ENCODE measurements at places on chromosomes 2 and 18. TPM values are rescaled to one million over a fixed set of nuclear protein-coding genes. Genes with fewer than 3 reads are reported as not detected.

DNA sequence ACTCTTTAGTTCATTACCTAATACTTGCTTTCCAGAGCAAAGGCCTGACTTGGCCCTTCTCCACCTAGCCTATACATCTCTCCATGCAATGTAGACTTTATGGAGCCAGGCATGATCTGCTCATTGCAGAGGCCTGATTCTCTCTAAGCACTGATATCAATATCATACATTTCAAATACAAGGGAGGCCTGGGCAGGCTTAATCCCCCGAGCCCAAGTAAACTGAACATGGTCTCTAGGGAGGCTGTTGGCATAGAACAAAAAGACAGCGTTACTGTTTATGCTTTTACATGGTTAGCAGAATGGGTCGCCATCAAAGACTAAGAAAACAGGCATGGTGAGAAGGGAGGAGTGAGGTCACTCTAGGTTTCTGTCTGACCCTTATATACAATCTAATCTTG, 695.1 kb downstream of the ZEB2 start:
- no peak for DNase-seq

GRCh38 chr18:50002781-50003180, 189.4 kb upstream of the ACAA2 start:
- no peak for DNase-seq

DNA sequence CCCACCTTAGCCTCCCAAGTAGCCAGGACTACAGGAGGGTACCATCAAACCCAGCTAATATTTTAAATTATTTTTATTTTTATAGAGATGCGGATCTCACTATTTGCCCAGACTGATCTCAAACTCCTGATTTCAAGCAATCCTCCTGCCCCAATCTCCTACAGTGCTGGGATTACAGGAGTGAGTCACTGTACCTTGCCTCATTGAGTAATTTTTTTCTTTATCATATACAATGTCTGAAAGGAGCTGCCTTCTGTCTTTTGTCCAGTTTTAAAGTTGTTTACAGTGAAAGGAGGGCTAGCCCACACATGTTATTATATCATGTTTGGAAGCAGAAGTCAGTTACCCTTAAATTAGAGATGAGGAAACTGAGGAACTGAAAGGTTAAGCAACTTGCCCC, 32.5 kb downstream of the PRKRA start:
- DNase-seq: no peak

- peak; percentile 91 for DNase-seq
Observed at GRCh38 chr2:26764078-26764887, at the start of gene SLC35F6. Gene SLC35F6, plus strand, starts transcription at chr2:26764284. Its CDS starts 66 bp downstream, at chr2:26764350.

Gene KYNU
- not detected for total RNA-seq

Gene AMER3
- not detected for total RNA-seq

DNA sequence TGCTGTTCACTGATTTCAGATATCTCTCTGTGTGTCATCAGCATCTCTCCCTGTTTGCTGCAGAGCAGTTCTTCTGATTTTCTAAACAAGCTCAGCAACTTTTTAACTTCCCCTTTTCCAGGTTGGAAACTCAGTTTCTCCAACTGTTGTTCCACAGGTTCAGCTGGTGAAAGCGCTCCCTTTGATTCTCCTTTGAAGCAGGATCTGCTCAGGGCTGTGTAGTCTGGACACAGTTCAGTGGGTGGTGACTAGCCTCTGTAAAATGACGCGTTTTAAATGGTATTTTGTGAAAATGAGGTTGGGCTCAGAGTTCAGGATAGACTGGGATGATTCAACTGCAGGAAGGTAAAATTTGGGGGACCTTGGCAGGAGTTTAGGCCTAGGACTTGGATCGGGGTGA, 106.3 kb downstream of the TRIM43 start:
- DNase-seq: no peak

DNA sequence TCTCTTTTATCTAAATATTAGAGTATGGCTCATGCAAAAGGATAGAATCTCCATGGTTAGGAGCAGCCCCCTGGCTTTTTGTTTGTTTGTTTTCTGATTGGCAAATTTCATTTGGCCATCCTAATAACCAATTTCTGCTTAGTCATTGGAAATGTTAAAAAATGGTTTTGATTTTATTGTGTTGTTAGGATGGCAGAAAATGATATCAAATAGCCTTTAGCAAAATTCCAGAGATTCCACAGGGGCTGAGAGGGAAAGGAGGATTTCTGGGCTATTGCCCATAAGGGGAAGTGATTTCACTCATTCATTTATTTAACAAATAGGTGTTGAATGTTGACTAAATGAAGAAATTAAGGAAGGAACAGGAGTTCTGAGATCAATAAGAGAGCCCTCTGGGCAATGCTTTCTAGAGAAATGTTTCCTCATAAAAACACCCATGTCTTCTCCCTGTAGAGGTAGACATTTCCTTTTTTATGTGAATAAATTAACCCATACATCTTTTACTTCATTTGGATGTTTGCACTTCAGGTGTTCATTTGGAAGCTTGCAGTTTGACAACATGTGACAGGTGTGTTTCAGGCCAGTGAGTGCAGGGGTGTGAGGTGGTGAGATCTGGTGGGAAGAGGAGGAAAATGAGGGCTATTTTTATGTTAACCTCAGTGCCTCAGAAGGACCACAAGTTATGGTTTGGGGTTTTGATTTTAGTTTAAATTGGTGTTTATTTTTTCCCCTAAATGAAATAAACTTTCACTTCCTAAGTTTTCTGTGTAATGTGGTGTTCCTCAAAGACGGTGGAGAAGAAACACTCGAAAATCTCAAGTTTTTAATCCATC, 61.7 kb upstream of the EPC2 start:
- no peak for DNase-seq

GRCh38 chr2:203656522-203657287, 49.7 kb upstream of the CD28 start:
- DNase-seq: peak; percentile 40

Gene SPATA3
- 1.1 TPM for total RNA-seq

GRCh38 chr18:8619041-8619440, 9.8 kb downstream of the RAB12 start:
- no peak for DNase-seq

Gene BMP10
- not detected for total RNA-seq

DNA sequence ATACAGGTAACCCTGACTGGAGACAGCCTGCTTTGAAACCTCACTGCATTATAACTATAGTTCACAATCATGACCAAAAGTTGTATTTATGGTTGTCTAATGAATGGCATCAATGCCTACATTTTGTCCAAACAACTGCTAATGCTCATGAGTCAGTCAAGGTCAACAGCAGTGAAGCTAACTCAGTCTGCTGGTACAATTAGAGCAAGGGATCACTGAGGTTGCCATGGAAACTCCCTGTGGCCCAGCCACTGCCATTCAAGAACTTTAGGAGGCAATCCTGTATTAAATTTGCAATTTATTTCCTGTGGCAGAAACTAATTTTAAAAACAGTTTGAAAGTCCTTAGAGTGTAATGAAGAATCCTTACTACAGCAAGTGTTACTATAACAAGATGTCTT, 185.1 kb upstream of the SMAD7 start:
- no peak for DNase-seq

DNA sequence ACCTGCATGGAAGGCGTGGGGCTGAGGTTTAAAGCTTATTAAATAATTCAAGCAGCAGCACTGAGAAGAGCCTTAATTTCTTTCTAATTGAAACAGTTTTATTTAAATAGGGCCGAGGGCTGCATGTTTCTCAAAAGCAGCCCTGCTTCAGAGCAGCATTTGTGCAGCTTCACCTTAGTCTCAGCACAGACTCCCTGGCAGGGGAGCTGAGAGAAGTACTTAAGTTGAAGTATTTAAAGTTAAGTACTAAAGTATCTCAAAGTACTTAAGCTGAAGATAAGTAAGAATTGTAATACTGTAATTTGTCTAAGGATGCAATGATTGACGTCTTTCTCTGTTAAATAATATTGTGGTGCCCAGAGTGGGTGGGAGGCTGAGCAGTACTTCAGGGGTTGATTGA, 31.4 kb downstream of the IMPA2 start:
- DNase-seq: no peak

Gene POMC
- total RNA-seq: 5.7 TPM

- no peak for DNase-seq
Observed at GRCh38 chr2:113711851-113712250, 44.6 kb downstream of the SLC35F5 start.

- peak; percentile 53 for DNase-seq
Observed at GRCh38 chr2:24456599-24457556, 34.2 kb upstream of the NCOA1 start.

Gene IL1F10
- not detected for total RNA-seq

DNA sequence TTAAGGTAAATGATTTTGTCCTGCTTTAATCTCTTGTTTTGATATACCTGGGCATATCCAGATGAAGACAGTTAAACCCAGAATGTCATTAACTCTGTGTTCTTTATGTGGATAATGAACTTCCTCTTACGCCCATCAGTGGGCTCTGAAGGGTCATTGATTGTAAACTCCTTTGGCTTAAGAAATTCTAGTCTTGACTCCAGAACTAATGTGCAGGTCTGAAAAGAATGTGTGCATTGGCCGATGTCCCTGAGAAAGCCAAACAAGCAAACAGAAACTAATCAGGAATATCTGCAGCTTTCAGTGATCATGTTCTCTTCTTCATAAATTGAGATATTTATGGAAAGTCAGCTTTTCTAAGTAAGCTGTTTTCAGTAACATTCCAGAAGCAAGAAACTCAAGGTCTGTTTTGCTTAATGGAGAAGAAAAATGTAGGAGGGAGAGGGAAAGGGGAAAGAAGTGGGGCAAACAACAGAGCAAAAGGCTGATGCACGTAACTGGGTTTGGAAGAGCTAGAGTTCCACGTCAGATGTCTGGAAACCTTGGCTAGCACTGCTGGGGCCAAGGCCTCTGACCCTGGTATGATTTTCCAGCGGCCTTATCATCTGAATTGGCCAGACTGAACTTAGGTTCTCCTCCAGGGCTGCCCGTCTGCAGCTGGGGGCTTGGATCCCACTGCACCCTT, 61.3 kb upstream of the FHL2 start:
- no peak for DNase-seq

GRCh38 chr2:126913881-126914615, 15.4 kb downstream of the TEX51 start:
- no peak for DNase-seq

- DNase-seq: no peak
Observed at GRCh38 chr2:231306791-231307393, 88.6 kb upstream of the B3GNT7 start.

Gene PIEZO2
- not detected for total RNA-seq

DNA sequence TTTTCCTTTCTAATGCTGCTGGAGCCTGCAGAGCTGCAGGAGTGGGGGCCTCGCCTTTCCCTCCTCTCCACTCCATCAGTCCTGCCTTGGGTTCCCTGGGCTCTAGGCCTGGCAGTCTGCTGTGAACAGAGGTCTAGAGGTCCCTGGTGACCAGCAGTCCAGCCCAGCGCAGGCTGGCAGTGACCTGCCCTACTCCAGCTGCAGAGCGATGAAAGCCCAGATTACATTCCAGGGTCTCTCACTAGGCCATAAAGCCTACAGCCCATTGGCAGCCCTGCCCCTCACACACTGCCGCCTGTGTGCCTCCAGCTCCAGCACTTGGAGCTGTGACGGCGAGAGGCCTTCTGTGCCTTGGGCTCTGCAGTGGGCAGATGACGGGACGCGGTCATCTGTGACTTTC, 14.8 kb upstream of the MAL start:
- no peak for DNase-seq

DNA sequence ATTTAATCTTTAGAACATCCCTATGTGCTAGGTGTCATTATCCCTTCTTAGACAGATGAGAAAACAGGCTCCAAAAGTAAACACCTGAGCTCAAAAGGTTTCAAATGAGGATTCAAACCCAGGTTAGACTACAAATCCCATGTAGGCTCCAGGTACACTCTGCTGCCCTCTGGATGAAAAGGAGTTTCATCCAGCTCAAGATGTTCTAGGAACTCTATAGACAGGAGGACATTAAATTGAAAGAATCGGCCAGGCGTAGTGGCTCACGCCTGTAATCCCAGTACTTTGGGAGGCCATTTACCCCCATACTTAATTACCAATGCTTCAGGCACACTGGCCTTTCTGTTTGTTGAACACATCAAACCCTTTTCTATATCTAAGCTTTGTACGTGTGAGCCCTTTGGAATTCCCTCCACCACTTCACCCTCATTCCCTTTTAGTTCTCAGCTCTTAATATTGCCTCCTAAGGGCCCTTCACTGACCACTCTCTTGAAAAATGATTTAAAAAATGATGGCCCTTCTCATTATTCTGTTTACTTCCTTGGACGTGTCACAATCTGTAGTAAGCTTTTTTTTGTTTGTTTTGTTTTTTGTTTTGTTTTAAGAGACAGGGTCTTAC, 10.7 kb downstream of the SLC25A12 start:
- no peak for DNase-seq

DNA sequence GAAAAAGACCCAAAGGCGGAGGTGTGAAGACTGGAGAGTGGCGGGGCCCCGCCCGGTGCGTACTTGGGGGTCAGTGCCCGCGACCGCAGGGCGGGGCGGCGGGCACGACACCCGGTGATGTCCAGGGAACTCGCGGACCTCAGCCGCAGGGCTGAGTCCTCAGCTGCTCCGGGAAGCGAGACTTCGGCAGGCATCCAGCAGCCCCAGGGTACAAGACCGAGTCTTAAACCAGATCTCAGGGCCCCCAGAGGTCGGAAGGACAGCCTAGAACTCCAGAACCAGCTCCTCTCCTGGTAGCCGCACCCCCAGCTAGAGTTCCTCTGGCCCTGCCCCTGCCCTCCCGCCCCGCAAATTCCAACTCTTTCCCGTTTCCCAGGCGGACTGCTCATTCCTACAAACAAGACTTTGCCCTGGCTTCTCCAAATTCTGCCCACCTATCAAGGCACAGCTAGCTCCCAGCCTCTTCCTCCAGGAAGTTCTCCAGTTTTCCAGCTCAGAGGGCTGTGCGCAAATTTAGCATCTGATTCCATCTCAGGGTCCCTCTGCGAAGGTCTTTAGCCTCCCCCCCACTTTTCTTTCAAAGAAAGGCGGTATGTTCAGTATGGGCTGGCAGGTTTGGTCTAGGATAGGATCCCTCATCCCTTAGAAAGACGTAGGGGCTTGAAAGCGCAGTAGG, 26.0 kb upstream of the NOTO start:
- DNase-seq: peak; percentile 43

Gene RGPD4
- 0.19 TPM for total RNA-seq

Gene PLCD4
- 0.18 TPM for total RNA-seq

GRCh38 chr2:16665748-16666448, at the start of gene CYRIA:
Gene CYRIA, minus strand, starts transcription at chr2:16665834. Its CDS starts 77,715 bp downstream, at chr2:16588119.
- DNase-seq: peak; percentile 80

DNA sequence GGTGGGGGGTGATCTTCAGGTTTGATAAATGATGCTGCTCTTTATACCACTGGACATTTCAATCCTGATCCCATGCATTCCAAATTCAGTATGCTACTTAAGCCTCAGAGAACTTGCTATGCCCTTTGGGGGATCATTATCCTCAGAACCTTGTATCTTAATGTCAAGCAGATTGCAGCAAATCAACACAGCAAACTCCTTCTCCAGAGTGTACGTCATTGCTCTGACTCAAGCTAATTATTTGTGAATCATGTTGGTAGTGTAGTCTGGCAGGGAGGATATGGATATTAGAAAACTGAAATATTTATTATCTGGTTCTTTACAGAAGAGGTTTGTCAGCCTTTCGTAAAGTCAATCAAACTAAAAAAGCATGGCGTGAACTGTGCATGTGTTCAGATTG, 562.5 kb upstream of the FAM98A start:
- DNase-seq: no peak

GRCh38 chr2:212923393-212923792, 228.0 kb downstream of the IKZF2 start:
- DNase-seq: no peak

All from activated CD4-positive, alpha-beta T cell treated with anti-CD3 and anti-CD28 coated beads for 36 hours (primary cell).